ENCODE measurements at places on chromosomes 2 and 18. TPM values are rescaled to one million over a fixed set of nuclear protein-coding genes. Genes with fewer than 3 reads are reported as not detected.

Gene SKOR2
- polyA plus RNA-seq = not detected

Gene ZNF521
- polyA plus RNA-seq = 45.1 TPM

Gene IL1RN
- polyA plus RNA-seq = 0.74 TPM

- no peak for DNase-seq
Measured at GRCh38 chr2:3435445-3435844, 56.0 kb downstream of the TRAPPC12 start.

- no peak for DNase-seq
Measured at GRCh38 chr2:112162956-112163355, 24.8 kb downstream of the FBLN7 start.

DNA sequence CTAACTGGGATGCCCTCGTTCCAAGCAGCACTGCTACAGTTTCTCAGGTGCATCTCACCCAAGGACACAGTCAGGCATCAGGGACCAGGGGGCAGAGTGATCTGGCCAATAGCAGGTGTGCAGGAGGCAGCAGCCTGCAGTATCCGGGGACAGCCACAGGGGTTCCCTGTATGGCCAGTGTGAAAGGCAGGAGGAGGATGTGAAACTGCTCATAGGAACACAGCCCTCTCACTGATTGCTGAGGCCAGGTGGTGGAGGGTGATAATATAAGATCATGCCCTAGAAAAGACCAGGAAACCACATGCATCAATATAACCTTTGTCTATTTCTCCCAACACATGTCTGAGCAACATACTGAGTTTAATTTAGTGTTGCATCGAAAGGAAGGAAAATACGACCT lies 112.7 kb upstream of the TACR1 start:
- DNase-seq = no peak

DNA sequence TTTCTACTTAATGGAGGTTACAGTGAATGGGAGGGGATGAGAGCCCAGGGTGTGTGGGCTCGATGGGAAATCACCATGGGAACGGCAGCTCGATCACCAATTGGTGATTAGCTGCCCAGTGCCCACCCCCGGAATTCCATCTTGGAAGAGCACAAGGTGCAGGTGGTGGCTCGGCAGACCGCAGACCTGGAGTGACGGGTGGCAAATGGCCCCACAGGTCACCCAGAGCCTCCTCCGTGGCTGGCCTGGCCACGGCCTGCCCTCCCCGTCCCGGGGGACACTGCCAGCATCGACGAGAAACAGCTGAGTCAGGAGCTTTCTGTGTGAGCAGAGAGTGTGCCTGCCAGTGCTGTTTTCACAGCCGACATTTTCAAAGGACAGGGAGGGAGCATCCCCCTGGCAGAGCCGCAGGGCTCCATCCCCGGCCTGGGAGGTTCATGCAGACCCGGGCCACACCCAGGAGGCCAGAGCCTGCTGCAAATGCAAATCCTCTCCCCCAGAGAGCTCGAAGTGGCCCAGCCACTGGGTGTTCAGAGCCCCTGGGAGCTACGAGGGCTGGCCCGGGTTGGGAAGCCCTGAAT lies 176.4 kb upstream of the MYT1L start:
- DNase-seq = no peak

GRCh38 chr2:95313296-95314131 lies 16.4 kb downstream of the KCNIP3 start:
- no peak for DNase-seq

DNA sequence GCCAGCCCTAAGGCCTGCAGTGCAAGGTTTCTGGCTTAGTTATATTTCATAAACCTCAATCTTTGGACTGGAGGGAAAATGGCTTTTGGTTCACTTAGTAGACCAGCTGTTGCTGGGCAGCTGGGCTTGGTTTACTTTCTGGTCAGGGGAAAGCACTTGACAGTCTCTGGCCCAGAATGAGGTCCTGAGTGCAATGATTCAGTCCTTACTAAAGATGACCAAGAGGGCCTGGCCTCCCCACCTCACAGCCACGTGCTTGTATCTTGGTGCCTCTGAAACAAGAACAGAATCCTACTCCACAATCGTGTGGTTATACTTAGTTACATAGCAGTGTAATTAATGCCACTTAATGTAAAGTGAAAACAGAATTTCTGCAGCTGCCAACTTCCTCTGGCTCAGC lies 325.5 kb upstream of the MEIS1 start:
- no peak for DNase-seq

Measured in right renal cortex interstitium (tissue), 3 donors.